Activated CD4-positive, alpha-beta T cell treated with anti-CD3 and anti-CD28 coated beads, Interleukin-2, amount 50 U/mL, for 4 hours (primary cell): ENCODE measurements at places on chromosomes 1 and 21.

GRCh38 chr1:168119750-168120149 lies 17.0 kb downstream of the GPR161 start:
- no peak for DNase-seq

- no peak for DNase-seq
Measured at GRCh38 chr1:177355575-177355974, 184.8 kb downstream of the BRINP2 start.

GRCh38 chr1:103337779-103338178 lies 187.7 kb upstream of the RNPC3 start:
- no peak for DNase-seq

- DNase-seq, result no peak
Measured at GRCh38 chr1:33640114-33640660, 167.7 kb downstream of the ZSCAN20 start.

DNA sequence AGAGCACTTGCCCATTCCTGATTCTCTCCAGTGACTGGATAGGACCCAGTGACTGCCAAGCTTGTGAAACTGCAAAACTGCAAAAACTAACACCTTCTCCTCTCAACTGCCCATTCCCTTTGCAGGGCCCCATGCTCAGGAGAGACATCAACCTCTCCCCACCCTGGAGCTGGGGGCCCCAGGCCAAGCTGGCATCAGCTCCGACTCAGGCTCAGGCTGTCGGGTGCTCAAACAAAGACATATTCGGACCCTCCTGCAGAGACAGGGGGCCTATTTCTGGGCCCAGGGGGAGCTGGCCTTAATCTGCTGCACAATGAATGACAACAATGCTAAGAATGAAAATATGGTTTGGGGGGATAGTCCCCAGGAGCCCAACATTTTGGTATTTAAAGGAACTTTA lies 11.8 kb downstream of the LMX1A start:
- no peak for DNase-seq

DNA sequence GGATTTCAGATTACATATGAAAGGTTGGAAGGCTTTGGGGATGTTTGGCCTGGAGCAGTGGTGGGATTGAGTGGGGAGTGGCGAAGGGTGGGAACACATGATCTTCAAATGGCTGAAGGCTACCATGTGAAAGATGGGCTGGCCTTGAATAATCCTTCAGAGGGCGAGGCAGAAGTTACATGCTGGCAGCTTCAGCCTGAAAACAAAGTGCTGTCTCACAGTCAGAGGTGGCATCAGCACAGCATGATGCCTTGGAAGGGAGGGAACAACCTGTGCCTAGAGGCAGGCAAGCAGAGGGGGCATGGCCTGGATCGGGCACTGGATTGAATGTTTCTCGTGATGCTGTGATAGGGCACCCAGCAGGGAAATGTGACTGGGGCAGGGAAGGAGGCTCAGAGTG lies 130.8 kb downstream of the BEND5 start:
- DNase-seq, result no peak

DNA sequence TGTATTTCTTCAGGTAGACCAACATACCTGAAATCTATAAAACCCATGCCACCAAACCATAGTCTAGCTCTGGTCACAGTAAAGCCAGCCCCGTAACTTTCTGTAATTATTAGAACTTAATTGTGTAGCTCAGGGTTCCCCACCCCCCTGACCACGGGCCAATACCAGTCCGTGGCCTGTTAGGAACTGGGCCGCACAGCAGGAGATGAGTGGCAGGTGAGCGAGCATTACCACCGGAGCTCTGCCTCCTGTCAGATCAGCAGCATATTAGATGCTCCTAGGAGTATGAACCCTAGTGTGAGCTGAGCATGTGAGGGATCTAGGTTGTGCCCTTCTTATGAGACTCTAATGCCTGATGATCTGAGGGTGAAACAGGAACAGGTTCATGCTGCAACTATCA lies 14.6 kb downstream of the TENT5C start:
- no peak for DNase-seq

GRCh38 chr1:66283622-66284041 lies 250.3 kb upstream of the SGIP1 start:
- DNase-seq, result no peak

GRCh38 chr1:234256359-234256758 lies 116.9 kb upstream of the COA6 start:
- DNase-seq, result no peak

GRCh38 chr1:177817937-177818875 lies 151.7 kb downstream of the SEC16B start:
- no peak for DNase-seq

GRCh38 chr1:231338270-231339128 lies at the start of gene SPRTN:
Gene SPRTN, plus strand, starts transcription at chr1:231338293. Its CDS starts 91 bp downstream, at chr1:231338384.
- DNase-seq, result no peak

- DNase-seq, result no peak
Measured at GRCh38 chr1:70779571-70779970, 268.0 kb downstream of the PTGER3 start.

- no peak for DNase-seq
Measured at GRCh38 chr1:15916417-15916816, 59.5 kb downstream of the ZBTB17 start.

GRCh38 chr1:205571747-205572146 lies 60.1 kb downstream of the ELK4 start:
- DNase-seq, result no peak

GRCh38 chr1:170133766-170134495 lies 11.8 kb upstream of the NTMT2 start:
- no peak for DNase-seq

DNA sequence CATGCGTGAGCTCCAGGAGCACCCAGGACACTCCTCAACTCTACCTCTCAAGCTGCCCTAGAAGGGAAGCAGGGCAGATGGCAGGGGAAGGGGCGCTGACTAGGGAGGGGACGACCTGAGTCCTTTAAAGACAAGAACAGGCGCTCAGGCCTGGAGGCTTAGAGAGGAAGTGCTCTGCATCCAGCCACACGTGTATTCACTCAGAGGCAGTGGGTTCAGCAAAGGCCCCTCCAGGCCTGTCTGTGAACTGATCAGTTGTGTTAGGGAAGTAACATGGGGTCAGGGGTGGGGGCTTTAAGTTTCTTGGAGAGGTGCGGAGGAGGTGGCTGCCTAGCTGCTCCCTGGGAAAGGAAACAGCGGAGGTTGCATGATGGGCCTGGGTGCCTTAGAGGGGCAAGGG lies 37.1 kb upstream of the ARF1 start:
- no peak for DNase-seq

- DNase-seq, result no peak
Measured at GRCh38 chr1:154474802-154475201, 27.2 kb upstream of the TDRD10 start.

DNA sequence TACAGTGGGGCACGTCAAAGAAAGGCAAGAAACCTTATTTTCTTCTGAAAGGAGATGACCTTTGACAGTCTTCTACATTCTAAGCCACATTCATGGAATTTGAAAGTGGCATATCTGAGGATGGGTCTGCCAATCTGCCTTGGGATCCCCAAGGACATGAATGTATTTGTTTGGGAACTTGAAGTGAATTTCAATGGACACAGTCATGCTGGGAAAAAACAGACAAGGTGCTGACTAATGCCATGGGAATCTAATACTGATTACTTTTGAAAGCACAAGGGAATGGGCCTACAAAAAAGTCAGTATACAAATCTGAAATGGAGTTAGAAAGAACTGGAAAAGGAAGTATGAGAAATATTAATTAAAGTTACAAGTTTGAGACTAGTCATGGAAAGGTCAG lies 128.8 kb downstream of the KCNJ6 start:
- DNase-seq, result no peak

GRCh38 chr1:206961668-206962067 lies 8.6 kb downstream of the FCAMR start:
- DNase-seq, result no peak

- no peak for DNase-seq
Measured at GRCh38 chr1:214514032-214514818, 37.2 kb downstream of the PTPN14 start.

DNA sequence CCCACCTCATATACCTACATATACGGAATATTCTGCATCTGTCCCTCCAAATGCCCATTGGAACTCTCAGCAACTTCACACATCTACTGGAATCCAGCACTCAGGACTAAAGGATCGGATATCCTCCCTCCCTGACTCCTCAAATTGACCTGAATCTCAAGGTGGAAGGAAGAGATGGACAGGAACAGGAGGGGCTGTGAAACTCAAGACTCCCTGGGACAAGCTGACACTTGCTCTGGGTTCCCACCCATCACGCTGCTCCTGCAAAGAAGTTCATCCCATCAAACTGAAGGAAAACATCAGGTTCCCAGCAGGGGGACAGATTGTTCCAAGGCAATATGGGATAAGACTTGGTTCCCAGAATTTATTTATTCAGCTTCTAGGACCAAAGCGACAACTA lies 30.3 kb upstream of the TIAM1 start:
- no peak for DNase-seq

DNA sequence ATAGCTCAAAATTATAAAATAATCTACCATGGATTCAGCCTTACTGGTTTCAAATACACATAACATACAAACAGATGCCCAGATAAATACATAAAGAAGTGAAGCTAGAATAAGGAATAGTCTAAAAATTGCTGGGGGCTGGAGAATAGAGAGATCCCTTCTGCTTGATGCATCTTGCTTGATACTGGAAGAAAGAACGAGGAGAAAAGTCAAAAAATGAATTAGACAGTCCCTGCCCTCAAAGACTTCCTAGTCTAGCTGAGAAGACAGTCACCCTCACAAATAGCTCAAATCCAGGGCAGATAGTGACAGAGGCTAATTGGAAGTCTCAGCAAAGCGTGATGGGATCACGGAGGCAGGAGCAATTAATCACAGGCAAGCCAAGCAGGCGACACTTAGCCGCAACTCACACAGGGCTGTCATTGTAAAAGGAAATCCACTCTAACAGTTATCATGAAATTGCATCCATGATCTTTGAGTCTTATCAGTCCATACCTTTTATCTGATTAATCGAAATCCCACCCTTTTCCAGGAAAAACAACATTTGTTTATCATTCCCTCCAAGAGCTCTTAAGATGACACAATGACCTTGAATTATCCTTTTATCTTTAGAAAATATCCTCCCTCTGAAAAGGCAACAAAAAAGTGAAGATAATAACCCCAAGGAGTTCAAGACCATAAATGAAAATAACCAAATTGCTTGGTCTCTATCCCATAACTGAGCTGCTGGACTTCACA lies 59.7 kb upstream of the TIAM1 start:
- DNase-seq, result no peak

DNA sequence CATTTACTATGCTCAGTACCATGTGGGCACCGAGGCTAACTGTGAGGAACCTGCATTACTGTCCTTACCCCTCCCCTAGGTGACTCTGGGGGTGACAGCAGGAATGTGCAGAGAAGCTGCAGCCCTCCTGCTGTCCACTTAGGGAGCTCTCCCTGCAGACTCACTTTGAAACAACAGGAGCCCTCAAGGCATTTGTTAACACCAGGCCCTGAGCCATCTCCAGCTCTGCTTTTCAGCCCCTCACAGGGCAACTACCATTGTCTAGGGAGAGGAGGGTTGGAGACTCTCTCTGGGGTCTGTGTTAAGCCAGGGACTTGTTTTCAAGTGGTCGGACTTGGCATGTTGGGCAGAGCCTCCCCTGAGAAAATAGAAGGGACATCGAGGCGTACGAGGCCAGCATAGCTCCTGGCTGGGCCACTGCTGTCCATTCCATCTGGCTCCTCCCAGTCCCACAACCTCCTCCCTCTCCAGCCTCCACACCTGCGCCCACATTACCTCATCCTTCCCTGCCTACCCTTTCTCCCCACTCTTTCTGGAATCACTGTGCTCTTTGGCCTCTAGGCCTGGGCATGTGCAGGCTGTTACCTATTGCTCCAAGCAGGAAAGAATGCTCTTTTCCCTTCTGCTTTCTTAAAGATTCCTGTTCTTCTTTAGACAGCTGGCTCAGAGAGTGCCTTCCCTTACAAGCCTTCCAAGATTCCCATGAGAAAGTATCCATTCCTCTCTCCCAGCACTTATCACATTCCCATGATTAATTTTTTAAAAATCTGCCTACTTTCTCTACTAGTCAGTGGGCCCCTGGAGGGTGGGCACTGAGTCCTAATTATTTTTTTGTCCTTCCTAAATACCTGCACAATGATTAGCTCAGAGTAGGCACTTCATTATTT lies 102.7 kb upstream of the GCLM start:
- DNase-seq, result no peak

GRCh38 chr1:167524651-167525050 lies 6.3 kb upstream of the CD247 start:
- no peak for DNase-seq

DNA sequence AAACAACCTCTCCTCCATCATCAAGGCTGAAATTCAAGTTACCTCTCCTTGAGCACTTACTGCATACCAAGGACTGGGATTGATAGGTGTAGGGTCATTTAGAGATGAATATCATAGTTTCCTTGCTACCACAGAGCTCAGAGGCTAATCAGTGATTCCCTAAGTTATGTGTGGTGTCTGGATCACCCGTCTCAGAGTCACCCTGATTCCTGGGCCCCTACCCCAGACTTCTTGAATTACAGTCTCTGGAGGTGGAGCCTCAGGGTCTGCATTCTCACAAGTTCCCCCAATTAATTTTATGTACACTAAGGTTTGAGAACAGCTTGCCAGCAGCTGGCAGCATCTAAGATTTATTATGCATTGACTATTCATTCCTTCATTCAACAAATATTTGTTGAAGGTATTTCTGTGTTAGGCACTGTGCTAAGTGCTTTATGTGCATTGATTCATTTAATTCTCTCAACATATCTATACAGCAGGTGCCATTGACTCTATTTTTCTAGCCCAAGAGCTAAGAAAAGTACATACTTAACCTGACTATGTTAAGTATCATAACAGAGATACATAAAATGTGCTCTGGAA lies 182.9 kb upstream of the FGGY start:
- no peak for DNase-seq

- no peak for DNase-seq
Measured at GRCh38 chr1:3319874-3320245, 134.6 kb upstream of the ARHGEF16 start.

- no peak for DNase-seq
Measured at GRCh38 chr1:173478094-173478674, 1.0 kb downstream of the PRDX6 start.

GRCh38 chr1:12406211-12407021 lies 176.6 kb downstream of the VPS13D start:
- no peak for DNase-seq

- DNase-seq, result no peak
Measured at GRCh38 chr21:46021978-46022544, 40.5 kb downstream of the COL6A1 start.

GRCh38 chr21:42629933-42630589 lies 23.4 kb upstream of the PDE9A start:
- no peak for DNase-seq

- DNase-seq, result no peak
Measured at GRCh38 chr21:46537026-46537425, 67.9 kb downstream of the S100B start.

GRCh38 chr1:153958961-153959260 lies 499 bp upstream of the CRTC2 start:
- no peak for DNase-seq

GRCh38 chr1:167904652-167905130 lies 9.2 kb downstream of the ADCY10 start:
- no peak for DNase-seq

DNA sequence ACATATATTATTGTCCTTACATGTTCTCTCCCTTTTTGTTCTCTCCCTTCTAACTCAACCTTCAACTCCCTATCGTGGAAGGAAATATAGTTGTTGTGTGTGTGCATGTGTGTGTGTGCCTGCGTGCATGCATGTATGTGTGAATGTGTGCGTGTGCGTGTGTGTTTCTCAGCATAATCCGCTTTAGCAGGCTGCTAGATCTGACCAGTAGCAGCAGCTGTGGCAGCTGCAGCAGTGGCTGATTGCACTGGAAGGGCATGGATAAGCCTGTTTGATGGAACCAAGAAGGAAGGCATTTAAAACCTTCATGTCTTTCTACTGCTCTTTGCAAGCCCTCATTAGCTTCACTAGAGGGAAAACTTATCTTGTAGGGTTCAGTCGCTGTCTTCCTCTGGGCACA lies 65.6 kb upstream of the IRF2BP2 start:
- no peak for DNase-seq
